ENCODE measurements at places on chromosomes 6 and 20. TPM values are rescaled to one million over a fixed set of nuclear protein-coding genes. Genes with fewer than 3 reads are reported as not detected.

- no peak for DNase-seq
Observed at GRCh38 chr6:130934848-130935585, 107.8 kb downstream of the SMLR1 start.

PTCRA gene
- not detected for total RNA-seq

CLPSL1 gene
- total RNA-seq: not detected

DNA sequence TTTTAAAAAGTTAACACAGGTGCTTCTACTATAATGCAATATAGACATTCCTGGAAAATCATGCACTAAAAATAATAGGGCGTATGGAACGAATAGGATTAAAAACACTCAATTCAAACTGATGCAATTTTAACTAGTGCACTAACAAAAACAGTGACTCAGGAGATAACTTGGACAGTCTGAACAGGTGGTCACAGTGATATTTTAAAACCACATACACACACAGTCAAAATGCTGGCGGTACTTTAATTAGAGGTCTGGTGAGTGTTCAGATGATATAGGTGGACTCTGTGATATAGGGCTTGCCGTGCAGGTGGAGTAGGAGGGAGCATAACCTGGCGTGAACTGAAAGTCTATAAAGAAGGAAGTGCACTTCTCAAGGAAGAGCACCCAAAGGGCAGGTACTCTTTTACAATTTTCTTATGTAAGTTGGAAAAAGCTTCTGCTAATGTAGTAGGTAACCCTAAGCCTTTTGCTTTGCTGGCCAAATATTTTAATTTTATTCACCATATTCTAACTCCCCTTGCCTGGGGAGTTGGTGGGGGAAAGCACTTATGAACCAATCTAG, 41.9 kb upstream of the PLN start:
- DNase-seq: no peak

WFDC12 gene
- total RNA-seq: not detected

- DNase-seq: no peak
Observed at GRCh38 chr6:43669050-43669921, 18.3 kb downstream of the MRPS18A start.

- DNase-seq: no peak
Observed at GRCh38 chr6:169566961-169567750, 134.7 kb downstream of the WDR27 start.

BTN3A1 gene
- total RNA-seq: 79.8 TPM

DNA sequence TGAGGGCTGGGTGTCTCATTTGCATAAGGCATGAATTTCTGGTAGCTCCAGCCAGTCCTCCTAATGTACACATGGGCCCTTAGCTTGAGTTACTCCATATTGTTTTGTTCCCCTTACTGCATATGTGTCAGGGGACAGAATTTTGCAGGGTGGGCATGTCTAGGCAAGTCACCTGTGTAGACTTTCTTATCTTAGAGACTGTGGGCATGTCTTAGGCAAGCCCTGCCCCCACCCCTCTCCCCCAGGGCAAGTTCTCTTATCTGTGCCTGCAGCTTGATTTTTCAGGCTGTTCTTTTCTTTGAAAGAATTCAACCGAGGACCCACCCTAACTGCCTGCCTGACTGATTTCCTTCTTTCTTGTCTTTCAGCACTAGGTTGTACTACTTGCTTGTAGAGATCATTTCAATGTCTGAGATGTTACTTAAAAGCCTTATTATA, 32.1 kb downstream of the NHLRC1 start:
- DNase-seq: no peak

SLA2 gene
- 33.7 TPM for total RNA-seq

GRCh38 chr20:44014807-44015732, 100.4 kb downstream of the TOX2 start:
- no peak for DNase-seq

All from activated naive CD4-positive, alpha-beta T cell treated with anti-CD3 and anti-CD28 coated beads, Interleukin-2, amount 50 U/mL, for 72 hours (primary cell).